ENCODE measurements at places on chromosomes 7 and 10.

- DNase-seq, result no peak
Observed at GRCh38 chr7:68015978-68016532, 1019.4 kb downstream of the TYW1 start.

GRCh38 chr10:69456880-69457693 lies 5.8 kb downstream of the TSPAN15 start:
- DNase-seq, result no peak

DNA sequence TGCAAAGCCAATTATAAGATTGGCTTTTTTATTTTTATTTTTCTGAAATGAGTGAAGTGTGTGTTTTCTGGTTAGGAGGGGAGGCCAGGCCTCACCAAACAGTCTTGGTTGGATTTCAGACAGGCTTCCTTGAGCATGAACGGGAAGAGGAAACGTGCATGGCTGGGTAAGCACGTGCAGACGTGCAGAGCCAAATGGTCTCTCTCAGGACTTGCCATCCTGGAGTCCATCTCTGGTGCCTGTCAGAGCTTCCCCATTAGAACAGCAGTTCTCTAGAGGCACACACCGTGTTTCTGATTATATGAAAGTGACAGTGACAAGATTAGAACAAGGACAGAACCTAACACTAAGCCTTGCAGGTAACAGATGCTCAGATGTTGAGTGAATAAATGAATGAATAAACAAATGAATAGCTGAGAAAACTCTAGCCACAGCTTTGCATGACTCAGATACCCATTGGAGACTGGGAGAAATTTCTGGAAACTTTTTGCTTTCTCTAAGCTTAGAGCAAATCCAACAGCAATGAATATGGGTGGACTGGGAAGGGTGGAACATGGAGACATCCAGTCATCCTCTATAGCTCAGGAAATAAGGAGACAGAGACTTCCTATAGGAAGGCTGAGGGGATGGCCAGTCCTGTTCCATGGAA lies 11.8 kb upstream of the CALD1 start:
- DNase-seq, result no peak

DNA sequence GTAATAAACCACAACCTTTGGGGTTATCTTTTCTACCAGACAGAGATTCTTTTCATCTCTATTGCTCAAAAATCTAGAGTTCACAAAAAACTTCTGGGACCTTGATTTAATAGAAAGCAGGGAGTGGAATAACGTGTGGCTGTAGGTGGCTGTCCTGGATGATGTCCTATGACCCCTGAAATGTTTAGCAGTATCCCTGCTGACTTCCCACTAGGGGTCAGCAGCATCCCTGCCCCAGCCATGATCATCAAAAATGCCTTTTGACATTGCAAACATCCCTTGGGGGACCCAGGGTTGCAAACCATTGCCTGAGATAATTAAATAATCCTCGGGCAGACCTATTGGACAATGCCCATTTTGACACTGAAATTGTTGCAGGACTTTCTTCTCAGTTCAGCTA lies 177.1 kb downstream of the USP6NL start:
- DNase-seq, result no peak

GRCh38 chr10:75331081-75331480 lies 70.5 kb downstream of the ZNF503 start:
- DNase-seq, result no peak

All from NCI-H1092 (cell line).